Activated CD4-positive, alpha-beta T cell treated with anti-CD3 and anti-CD28 coated beads for 1 hour (primary cell): ENCODE measurements at places on chromosomes 1 and 21.

DNA sequence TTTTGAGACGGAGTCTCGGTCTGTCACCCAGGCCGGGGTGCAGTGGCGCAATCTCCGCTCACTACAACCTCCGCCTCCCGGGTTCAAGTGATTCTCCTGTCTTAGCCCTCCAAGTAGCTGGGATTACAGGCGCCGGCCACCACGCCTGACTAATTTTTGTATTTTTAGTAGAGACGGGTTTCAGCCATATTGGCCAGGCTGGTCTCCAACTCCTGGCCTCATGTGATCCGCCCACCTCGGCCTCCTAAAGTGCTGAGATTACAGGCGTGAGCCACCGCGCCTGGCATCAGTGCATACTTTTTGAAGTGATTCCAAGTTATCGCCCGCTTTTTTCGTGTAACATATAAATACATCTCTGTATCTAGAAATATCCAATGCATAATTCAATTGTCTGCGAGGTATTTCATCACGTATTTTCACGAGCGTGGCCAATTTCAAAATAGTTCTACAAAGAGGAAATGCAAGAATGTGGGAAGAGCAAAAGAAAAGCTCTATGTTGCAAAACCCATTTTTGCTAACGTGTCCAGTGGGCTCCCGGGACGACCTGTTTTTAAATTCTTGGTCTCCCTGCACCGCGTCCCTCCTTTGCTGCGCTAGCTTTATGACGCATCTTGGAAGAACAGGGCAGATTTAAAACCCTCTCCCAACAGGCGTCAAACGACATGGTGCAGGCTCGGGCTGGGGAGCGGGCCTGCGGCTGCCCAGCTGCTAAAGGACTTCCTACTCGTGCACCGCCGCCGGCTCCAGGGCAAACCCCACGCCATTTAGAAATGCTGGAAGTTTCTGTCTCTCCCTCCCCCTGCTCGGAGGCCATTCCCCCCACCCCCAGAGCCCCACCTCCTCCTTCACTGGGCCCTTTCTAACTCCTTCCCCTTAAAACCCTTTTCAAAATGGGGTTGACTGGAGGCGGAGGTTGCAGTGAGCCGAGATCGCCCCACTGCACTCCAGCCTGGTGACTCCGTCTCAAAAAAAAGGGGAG is 923 bp upstream of the IFNGR2 start:
- no peak for DNase-seq

- DNase-seq = no peak
These were observed 163.5 kb downstream of the RYR2 start for GRCh38 chr1:237205400-237206064.

DNA sequence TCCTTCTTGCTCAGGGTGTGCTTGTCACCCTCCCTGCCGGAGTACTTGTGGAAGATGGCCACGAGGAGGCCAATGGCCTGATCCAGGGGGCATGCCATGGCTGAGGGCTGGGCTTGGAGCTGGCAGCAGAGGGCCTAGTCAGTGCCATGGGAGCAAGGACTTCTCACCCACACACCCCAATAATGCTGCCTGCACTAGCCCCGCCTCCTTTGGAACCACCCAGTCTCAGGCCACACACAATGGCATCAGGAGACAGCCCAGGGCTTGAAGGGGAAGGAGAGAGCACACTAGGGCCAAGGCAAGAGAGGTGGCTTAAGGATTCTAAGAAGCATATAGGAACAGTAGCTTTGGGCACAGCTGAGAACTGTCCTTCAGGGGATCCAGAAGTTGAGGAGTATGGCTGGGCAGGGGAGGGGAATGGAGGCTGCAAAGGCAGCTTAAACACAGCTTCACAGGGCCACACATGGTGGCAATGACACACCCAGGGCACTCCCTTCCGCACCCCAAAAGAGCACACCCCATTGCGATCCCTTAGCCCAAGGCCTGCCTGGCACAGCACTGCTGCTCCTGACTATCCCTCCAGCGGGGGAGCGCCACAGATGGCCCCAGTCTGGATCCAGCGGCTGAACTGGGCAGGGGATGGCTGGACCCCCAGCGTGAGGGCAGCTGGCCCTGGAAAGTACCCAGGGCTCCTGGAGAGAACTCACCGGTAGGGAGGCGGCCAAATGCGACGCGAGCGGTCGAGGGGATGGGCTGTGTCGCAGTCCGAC is at the start of gene S100A6:
TSS of gene S100A6 (minus strand) at position 750 of the 770 bp plus-strand sequence. CDS start at position 98, 652 bp downstream.
- peak; percentile 18 for DNase-seq

DNA sequence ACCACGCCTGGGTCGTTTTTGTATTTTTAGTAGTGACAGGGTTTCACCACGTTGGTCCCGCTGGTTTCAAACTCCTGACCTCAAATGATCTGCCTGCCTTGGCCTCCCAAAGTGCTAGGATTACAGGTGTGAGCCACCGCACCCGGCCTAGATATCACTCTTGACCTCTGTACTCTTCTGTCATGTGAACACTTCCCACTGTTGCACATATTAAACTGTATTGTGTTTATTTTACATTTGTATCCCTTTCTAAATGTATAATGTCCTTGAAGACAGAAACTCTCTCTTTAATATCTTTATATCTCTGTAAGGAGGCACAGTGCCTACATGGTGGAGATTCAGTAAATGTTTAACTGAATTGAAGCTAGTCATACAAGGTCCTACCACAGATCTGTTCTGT is 19.3 kb upstream of the PSMD4 start:
- DNase-seq = no peak

DNA sequence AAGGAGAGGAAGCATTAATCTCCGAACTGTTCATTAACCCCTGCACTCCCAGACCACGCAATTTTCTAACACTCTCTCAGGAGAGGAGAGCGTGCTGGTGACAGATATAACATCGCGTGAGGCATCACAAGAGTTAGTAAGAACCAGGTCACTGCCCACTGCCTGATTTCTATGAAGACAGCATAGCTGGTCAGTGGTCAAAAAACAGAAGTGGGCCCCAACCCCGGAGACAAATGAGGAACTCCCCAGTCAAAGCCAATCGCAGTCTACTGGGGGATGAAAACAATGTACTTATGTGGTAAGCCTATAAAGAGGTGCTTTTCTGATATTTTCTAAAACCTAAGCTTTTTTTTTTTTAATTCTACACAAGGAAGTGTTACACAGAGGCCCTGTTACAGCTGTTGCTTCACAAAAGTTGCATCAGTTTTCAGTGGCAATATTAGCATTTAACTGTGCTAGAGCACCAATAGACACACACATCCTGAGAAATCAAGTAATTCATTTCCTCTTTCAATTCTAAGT is 231.8 kb upstream of the IRF2BP2 start:
- DNase-seq = no peak

DNA sequence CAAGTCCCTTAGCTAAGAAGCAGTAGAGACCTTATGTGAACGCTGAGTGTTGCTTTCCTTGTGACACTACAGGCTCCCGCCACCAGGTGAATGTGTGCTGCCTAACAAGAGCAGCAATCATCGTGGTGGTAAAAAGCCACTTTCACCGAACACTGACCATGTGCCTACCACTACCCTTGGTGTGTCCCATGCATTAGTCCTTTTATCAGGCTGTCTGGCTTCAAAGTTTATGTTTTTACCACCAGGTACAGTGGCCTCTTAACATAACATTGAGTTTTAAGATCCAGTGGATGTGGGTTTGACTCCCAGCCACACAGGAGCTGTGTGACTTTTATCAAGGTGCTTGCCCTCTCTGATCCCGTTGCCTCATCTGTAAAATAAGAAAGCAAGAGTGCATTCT is 1.7 kb downstream of the C1QB start:
- no peak for DNase-seq

DNA sequence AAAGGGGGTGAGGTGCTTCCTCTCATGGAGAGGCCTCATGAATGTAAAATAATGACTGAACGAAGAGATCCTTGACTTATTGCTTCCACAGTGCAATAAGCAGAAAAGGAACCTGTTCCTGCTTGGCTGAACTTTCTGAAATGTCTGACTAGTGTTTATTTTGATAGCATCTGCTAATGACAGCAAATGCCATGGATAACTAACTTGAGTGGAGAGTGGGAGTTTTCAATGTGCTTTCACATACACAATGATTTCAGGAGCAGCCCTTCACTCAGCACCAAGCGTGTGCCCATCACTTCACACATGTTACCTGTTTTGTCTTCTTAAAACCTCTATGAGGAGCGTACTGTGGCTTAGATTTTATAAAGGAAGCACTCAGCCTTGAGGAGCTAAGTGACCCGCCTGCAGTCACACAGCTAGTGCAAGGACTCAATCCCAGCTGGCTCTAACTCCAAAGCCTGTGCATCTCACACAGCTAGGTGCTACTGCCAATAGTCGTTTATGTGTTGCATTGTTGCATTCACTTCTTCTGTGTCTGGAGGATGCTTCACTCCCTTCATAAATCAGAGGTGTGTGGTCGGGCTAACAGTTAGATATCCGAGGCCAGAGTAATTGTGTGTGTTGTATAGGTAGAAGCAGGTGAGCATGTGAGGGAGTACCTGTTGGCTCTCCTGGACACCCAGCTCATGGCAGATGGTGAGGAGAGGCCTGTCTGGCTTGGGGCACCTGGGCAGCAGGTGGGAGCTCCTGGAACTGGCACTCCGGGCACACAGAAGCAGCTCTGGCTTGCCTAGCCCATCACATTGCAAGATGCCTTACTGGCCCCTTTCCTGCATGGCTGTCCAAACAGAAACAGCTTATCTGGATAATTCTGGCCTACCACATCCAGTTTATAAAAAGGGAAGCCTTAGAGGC is 12.8 kb downstream of the CASQ2 start:
- DNase-seq = no peak

DNA sequence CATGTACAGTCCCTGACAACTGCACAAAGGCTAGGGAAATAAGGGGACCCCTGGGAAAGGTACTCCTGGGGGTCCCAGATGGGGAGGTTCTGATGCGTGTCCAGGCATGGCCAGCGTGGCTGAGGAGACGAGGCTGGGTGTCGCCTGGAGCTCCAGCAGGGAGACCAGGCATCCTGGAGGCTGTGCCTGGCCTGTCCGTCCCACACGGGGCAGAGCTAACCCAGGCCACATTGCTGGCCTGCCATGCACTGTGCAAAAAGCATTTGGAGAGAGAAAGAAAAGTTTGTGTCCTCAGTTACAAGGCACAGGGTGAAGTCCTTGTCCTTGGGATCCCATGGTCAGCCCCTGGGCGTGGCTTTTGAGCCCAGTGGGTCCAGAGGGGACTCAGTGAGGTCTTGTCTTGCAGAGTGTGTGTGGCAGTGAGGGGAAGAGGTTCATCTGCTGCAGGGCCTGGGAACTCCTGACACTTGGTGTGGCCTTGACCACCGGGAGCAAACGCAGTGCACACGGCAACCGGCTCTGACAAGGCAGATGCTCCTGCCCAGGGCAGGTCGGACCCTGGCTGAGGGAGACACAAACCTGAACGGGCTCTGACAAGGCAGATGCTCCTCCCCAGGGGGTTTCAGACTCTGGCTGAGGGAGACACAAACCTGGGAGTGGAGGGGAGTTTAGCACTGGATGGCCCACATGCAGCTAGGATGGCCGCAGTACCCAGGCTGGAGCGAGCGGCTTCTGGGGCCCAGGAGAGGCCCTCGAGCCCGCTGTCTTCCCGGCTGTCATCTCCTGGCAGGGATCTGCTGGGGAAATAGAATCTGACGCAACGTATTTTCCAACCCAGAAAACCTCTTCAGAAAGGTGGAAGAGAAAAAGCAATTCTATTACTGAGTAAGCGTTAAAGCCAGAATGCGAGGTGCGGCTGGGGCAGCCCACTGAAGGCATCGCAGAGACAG is 37.3 kb upstream of the COL18A1 start:
- no peak for DNase-seq

GRCh38 chr1:223515421-223515820 is 122.2 kb downstream of the CCDC185 start:
- DNase-seq = peak; percentile 10

DNA sequence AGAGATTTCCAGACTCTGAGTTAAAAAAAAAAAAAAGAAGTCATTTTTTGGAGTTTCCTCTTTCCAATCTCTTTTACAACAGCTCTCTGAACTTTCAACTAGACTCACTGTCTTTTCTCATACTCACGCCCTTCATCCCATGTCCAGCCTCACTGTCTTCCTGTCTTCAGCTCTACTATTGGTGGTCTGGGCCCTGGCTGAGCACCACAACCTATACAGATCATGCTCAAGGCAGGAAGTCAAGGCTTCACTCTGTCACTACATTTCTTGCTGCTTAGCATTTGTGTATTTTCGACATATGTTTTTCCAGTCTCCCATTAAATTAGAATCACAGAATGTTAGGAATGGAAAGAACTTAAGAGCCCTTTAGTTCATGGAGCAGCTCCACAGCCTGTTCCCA is 106.4 kb upstream of the PPP2R5A start:
- no peak for DNase-seq

DNA sequence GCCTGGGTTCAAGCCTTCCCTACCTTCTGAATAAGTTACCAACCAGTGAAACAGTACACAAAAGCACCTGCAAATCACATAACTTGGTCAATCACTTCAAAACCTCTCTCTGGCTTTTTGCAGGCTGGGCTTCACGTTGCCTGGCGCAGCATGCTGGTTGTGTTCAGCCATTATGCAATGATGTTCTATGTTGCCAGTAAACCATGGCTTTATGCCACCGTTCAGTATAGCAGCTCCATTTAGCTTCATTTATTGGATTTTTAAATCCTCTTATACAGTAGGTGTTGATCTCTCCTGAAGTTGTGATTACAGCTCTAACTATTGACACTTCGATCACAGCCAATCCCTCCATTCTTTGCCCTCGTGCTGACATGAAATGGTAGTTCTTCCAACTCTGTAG is 233.6 kb upstream of the PTBP2 start:
- no peak for DNase-seq

GRCh38 chr1:183653462-183653794 is 312 bp upstream of the APOBEC4 start:
- DNase-seq = no peak

- no peak for DNase-seq
These were observed 25.5 kb downstream of the PCSK9 start for GRCh38 chr1:55064861-55065263.

GRCh38 chr1:22893292-22893691 is 79.4 kb downstream of the LACTBL1 start:
- no peak for DNase-seq

DNA sequence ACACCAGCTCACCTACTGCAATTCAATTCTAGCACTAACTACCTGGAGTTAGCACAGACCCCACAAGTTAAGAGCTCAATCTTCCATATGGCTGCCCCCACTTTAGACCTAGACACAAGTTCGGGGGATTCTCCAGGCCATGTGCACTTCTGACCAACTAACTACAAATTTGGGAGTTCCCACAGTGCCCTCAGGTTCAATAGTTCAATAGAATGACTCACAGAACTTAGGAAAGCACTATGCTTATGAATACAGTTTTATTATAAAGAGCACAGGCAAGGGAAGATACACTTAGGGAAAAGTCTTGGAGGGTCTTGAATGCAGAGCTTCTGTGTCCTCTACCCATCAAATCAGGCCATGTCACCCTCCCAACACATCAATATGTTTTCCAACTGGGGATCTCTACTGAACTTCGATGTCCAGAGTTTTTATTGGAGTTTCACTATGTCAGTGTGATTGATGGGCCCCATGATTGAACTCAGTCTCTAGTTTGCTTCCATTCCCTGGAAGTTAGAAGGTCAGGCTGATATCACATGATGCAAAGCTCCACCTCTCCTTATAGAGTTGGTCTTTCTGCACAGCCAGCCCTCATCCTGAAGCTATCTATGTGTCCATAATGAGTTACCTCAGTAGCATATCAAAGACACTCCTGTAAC is 46.1 kb downstream of the RAVER2 start:
- DNase-seq = no peak
